ENCODE measurements at places on chromosomes 6 and 20.

DNA sequence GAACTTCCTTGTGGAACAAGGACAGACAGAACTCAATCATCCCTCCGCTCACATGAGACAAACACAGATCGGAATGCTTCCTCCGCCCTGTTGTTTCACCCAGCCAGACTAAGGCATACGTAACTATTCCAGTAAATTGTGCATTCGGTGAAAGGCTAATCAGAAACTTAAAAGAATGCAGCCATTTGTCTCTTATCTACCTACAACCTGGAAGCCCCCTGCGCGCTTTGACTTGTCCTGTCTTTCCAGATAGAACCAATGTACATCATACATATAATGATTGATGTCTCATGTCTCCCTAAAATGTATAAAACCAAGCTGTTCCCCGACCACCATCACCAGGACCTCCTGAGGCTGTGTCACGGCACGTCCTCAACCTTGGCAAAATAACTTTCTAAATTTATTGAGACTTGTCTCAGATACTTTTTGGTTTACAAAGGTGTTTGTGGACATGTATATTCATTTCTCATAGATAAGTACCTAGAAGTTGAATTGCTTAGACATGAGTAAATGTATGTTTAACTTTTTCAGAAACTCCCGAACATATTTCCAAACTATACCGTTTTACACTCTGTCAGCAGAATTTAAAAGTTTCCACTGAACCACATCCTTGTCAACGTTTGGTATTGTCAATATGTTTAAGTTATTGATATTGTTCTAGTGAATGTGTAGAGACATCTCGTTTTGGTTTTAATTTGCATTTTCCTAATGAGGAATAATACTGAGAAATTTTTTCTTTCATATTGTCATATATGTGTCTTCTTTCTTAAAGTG, 197.6 kb upstream of the THBS2 start:
- DNase-seq = no peak

DNA sequence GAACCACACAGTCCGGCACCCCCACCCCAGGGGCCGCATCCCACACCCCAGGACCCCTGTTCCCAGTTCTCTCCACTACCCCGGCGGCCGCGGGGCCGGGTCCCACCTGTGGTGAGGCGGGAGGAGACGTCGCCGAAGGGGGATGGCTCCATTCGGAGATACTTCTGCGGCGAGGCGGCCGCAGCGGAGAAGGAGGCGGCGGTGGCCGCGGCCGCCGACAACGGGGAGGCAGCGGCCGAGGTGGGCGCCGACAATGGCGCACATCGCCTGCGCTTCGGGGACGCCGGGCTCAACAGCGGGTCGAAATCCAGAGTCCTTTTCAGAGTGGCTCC, 723 bp downstream of the AKIRIN2 start:
- DNase-seq = peak; percentile 38

DNA sequence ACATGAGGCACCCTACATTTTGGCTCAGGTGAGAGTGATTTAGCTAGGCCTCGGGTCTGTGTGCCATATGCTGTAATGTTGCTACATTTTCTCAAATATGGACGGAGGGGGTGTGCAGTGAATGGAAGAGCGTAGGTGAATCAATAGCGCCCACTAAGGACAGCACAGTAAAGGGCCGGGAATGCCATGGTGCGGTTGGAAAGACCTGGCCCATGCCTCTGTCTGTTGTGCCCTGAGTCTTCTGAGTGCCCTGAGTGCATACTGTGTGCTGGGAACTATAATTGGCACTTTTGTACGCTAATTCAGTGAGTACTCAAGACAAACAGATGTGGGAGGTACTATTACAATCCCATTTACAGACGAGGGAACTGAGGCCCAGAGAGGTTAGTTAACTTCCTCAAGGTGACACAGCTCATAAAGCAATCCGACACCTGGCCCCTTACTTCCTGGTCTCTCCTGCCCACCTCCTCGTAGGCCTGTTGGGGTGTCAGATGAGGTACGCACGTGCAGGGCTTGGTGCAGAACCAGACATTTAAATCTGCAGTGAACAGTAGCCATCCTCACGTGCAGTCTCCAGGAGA, 17.3 kb downstream of the SLC22A1 start:
- DNase-seq = no peak

DNA sequence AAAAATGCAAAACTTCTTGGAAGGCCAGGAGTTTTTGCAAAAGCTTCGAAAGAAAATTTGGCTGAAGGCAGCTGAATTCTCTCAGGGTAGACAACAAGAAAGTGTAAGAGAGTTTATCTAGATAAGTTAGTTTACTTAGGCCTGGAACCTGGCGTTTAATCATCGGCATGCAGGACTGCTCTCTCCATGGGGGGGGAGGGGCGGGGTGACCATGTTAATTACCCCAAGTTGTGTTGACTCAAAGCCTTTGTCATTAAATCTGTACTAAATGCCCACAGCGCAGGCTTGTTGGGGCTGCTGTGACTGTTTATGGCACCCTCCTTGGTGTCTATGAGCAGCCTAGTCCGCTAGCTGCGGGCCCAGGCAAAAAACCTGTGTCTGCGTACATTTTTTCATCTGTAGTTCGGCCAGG, 20.1 kb upstream of the ZNF451 start:
- DNase-seq = no peak

- DNase-seq = no peak
These were observed 93.7 kb downstream of the PSMB1 start for GRCh38 chr6:170459451-170459850.

DNA sequence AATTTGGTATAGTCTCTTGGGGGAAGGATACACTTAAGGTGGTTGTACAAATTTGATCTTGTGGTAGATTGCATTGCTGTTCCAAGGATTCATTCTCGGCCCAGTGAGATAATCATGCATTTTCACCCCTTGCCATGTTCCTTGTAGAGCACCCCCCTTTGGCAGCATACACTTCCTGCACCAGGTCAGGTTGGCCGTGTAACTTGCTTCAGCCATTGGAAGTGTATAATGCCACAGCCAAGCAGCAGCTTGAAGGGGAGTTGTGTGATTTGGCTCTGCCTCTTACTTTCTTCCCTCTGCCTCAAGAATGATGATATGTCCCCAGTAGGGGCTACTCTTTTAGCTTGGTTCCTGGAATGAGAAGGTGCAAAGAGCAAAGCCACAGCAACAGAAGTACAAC, 21.9 kb downstream of the CCN2 start:
- no peak for DNase-seq

- no peak for DNase-seq
These were observed 891 bp upstream of the GHRH start for GRCh38 chr20:37262505-37262904.

GRCh38 chr6:52063584-52064344, 23.6 kb downstream of the PKHD1 start:
- peak; percentile 40 for DNase-seq

GRCh38 chr6:88538130-88538706, 372.1 kb upstream of the CNR1 start:
- DNase-seq = peak; percentile 58

DNA sequence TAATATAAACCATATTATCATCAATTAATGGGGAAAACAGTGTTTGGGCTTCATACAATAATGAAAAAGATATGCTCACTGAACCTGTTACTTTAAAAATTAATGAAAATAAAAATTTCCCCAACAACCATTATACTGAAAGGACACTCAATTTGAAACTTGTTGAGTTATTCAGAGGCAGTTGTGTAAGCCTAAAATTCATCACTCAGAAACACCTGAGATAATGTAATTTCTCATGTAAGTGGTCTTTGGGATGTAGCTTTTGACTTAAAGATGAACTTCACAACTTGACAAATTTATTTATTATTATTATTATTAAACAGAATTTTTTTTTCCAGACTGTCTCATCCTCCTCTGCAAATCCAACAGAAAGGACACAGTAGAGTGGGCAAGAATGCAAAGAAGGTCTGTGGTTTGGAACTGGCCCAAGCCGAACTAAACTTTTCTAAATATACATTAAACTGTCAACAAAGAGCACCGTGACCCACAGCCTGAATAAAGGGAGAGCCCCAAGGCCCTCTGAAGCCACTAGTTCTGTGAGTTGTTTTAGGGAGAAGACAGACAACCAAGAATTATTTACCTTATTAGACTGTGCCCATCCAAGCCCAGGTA, 32.2 kb upstream of the HEY2 start:
- DNase-seq = no peak

DNA sequence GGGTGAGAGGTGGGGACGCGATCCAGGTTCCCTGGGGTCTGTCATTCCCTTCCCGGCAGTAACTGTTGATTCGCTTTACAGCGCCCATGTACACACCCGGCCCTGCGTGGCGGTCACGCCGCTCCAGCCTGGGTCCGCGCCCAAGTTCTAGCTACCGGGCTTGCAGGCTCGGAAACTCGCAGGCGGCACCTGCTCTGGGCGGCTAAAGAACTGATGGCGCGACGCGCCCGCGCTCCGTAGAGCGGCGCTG, 1.4 kb upstream of the POU3F2 start:
- DNase-seq = peak; percentile 61

DNA sequence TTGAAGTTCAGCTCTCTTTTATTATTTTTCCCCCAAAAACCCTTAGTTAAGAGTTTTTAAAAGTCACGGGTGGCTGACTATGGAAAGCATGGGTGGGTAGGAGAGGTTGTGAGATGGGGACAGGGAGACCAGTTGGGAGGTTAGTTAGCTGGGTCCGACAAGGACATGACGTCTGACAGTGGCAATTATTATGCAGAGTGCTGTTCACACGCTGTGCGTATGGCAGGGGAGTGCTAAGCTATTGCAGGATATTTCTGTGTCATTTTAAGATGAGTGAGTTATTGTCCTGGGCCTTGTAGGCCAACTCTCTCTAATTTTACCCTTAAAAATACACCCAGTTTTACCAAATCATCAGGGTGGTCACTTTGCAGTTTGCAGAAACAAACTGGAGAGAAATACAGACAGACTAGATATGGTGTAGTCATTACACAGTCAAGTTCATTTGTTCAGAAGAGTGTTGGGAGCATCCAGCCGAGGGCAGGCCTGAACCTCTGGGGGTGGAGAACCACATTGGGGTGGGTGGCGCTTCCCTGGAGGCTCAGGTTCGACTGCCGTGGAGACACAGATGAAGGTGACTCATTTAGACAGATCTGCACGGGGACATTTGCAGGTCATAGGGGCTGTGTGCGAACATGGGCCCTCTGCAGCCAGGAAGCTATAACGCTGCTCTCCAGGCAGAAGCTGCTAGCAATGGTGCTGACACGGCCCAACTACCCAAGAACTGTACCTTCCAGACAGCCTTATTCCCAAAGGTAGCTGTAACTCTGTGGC, 307.6 kb downstream of the QKI start:
- no peak for DNase-seq

DNA sequence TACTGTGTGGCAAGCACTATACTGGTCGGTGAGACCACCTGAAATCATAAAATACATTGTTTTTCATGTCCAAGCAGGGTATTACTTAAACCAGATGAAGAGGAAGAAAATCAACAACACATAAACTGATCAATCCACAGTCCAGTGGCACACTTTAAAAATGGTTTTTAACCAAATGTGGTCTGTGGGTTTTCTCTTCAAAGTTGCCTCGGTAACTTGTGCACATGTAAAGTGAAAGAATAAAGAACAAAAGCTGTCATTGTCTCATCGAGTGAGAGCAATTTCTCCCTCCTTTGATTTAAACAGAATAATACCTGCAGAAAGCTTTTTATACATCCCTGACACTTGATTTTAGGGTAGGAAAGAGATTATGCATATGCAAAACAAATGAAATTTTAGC, 3.7 kb downstream of the FLRT3 start:
- DNase-seq = no peak

DNA sequence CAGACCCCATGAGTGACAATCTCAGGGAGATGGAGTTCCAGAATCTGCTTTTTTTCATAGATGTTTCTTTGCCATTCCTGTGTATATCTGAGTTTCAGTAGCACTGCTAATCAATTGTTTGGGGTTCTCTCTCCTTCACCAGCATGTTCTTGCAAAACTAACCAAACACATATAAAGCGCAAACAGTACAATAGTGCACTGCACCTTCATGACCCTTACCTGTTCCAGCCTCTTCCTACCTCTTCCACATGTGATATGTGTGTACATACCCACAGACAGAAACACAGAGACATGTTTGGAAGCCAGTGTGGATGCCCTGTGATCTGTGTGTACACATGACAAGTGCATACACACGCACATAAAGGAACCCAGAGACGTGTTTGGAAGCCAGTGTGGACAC, 1.8 kb upstream of the CEP43 start:
- peak; percentile 5 for DNase-seq

- DNase-seq = no peak
These were observed 206.0 kb upstream of the FOXQ1 start for GRCh38 chr6:1105833-1106400.

GRCh38 chr6:112639391-112639831, 292.3 kb downstream of the RFPL4B start:
- no peak for DNase-seq

DNA sequence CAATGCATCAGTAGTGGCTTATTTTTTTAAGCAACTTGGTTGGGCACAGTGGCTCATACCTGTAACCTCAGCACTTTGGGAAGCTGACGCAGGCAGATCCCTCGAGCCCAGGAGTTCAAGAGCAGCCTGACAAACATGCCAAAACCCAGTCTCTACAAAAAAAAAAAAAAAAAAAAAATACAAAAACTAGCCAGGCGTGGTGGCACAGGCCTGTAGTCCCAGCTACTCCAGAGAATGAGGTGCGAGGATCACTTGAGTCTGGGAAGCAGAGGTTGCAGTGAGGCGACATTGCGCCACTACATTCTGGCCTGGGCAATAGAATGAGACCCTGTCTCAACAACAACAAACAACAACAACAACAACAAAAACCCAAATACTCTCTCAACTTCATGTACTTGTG, 44.7 kb upstream of the XRN2 start:
- DNase-seq = no peak

- DNase-seq = no peak
These were observed 1.9 kb upstream of the PDYN start for GRCh38 chr20:1995531-1996310.

DNA sequence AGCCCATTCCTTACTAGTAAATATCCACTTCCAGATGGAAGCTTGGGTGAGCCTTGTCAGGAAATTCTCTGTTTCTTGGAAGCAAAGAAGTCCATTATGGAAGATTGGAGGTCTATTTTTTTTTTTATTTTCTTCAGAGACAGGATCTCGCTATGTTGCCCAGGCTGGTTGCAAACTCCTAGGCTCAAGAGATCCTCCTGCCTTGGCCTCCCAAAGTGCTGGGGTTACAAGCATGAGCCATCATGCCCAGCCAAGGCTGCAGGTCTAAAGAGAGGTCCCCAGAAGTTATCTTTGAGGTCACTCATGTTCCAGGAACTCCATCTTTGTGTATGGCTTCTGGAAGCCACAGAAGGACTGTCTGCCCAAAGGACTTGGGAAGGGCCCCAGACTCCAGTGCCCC, 255.3 kb downstream of the LY86 start:
- no peak for DNase-seq

DNA sequence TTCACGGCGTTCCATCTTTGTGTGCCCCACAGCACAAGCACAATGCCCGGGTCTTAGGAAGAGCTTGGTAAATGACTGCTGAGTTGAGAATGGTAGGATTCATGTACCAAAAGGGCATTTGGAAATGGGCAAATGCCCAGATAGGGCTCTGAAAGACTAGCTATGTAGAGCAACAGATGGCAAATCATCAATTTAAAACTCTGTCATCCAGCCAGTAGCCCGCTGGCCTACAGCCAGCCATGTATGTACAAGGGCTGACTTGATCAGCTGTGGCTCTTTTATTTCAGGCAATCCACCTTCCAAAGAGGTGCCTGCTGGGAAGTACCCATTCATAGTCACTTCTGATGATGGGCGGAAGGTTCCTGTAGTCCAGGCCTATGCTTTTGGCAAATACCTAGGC, 35.1 kb downstream of the NT5E start:
- DNase-seq = no peak
